G401 (cell line): ENCODE measurements at places on chromosomes 6 and 20.

DNA sequence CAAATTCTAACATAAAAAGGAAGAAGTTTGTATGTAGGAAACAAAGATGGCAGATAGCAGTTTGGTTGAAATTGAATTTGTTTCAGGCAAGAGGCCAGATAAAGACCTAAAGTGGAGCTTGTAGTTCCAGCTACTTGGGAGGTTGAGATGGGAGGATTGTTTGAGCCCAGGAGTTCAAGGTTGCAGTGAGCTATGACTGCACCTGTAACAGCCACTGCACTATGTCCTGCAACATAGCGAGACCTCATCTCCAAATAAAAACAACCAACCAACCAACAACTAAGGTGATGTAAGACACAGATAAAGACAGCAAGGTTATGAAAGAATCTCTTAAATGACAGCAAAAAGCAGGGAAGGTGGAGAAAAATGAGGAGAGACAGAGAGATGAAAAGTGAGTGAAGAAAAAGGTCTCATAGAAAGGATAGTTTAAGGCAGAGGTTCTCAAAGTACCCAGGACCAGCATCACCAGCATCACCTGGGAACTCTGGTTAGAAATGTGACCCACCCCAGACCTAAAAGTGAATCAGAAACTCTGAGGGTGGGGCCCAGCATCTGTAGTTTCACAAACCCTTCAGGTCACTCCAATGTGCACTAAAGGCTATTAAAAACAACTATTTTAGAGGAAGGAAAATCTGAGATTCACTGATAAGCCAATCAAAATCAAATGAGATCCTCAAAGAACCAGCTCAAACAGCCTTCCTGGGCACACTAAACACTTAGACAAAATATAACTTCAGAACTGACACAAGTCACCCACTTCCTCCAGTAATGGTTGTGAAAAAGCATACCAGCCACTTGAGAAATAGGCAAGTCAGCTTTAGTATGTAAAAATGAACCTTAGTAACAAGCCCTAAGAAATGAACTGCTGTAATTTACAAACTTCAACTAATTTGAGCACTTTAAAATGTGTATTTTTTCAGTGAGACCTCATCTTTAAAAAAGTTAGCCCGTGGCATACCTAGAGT lies 57.6 kb downstream of the FAM184A start:
- no peak for DNase-seq

- DNase-seq, result no peak
Observed at GRCh38 chr6:107396211-107396610, 63.2 kb downstream of the PDSS2 start.

GRCh38 chr6:100622907-100623692 lies 158.4 kb upstream of the SIM1 start:
- no peak for DNase-seq

- no peak for DNase-seq
Observed at GRCh38 chr6:3788408-3789017, 37.0 kb upstream of the PXDC1 start.

DNA sequence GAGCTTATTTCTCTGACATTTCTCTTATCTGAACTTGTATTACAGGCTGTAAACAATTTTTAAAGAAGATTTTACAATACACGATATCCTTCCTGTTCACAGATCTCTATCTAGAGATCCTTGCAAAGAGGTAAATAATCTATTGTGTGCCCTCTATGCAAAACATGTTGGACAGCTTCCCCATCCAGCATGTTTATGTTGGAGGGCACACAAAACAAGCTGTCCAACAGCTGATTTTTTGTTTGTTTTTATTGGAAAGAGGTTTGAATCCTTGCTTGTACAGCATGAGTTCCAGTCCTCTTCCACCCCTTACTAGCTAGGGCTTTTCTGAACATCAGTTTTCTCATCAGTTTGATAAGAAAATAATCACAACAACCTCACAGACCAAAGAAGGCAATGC lies 62.3 kb upstream of the SYNDIG1 start:
- no peak for DNase-seq

GRCh38 chr20:31875671-31876070 lies 5.2 kb downstream of the TTLL9 start:
- no peak for DNase-seq

- DNase-seq, result no peak
Observed at GRCh38 chr6:38445336-38445735, 194.4 kb downstream of the BTBD9 start.

DNA sequence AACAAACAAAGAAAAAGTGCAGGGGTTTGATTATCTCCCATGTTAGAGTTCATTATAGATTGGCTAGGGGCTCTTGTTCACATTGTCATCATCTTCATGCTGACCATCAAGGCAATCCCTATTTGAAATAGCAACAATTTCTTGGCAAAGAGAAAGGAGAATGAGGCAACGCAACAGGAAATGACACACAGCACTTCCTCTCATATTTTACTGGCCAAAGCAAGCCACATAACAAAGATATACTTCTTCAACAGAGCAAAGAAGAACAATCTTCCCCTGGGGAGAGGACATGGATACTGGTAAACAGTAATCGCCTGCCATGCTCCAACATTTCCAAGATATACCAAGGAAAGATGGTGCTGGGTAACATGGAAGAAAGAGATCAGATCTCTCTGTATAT lies 29.8 kb downstream of the EPM2A start:
- DNase-seq, result no peak
